ENCODE measurements at places on chromosomes 5 and 9.

GRCh38 chr5:68041293-68041692 lies 174.3 kb upstream of the PIK3R1 start:
- DNase-seq = no peak

- no peak for DNase-seq
These were observed 81.6 kb downstream of the PPP2R2B start for GRCh38 chr5:146796911-146797310.

DNA sequence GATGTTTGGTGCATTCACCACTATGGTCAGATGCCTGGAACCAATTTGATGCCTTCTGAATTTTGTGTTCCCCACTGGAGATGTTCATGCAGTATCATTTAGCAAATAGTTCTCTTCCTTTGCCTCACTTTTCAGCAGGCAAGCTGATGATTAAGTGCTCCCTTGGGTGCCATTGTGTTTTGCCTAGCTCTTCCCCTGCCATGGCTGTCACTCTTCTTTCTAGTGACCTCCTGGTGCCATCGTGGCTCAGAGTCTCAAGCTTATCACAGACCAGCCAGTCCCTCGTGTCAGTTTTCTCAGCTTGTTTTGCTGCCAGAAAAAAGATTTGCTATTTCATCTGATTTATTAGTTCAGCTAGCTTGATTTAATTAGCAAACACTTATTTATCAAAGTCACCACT lies 41.3 kb downstream of the IL31RA start:
- no peak for DNase-seq

GRCh38 chr5:74182603-74183002 lies 457.9 kb downstream of the ENC1 start:
- DNase-seq = no peak

GRCh38 chr5:83991566-83992224 lies 271.0 kb upstream of the HAPLN1 start:
- DNase-seq = no peak

- DNase-seq = no peak
These were observed 269.1 kb downstream of the EFNA5 start for GRCh38 chr5:107401470-107402122.

DNA sequence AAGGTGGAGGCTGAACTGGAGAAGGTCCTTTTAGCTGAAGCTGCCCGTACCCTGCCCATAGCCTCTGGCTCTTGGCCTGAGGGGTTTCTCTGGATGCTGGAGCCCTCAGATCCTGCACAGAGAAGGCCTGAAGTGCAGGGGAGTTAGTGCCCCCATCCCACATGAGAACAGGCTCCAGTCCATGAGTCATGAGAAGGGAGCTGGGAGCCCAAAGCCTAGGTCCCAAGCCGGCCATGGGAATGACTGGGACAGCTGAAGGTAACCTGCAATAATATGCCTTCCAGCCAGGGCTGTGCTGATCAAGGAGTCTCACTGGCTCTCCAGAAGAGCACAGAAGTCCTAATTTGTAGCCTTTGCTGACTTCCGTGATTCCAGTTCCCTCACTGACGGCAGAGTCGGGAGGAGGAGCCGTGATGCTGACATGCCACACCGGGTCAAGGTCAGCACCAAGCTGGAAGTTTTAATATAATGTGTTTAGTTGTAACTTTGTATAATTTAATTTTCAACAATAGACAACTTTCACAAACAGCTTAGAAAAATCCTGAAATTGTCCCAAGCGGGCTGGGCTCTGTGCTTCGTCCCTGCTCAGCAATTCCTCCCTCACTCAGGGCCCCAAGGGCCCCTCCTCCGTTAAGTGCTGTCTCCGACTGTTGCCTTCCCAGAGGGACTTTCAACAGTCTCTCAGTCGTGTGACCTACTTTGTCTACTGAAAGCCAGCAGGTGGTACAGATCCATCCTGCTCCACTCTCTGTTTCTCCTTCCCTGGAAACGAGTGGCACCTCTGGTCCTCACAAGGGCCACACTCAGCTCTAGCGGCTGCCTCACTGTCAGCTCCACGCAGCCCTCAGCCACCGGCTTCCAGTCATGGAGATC lies 387.8 kb downstream of the GADD45G start:
- DNase-seq = no peak

GRCh38 chr9:135505406-135506187 lies 5.1 kb downstream of the MRPS2 start:
- DNase-seq = no peak
